ENCODE measurements at places on chromosomes 12 and 14.

- no peak for DNase-seq
Observed at GRCh38 chr14:63891148-63891975, 38.6 kb downstream of the SYNE2 start.

DNA sequence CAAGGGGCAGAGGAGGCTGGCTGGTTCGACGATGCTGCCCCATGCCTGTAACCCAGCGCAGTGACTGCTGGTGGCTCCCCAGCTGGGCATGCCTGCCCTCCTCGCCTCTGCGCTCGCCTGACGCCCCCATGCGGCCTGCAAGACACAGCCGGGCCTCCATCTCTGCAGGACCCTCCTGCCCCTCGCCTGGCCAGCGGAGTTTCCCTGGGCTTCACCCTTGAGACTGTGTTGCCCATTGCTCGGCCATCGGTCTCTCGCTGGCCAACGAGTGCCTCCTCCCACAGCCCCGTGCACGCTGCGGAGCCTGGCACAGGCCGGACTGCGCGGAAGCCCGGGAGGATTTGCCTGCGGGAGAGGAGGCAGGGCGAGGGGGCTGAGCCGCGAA is 17.6 kb downstream of the ASPG start:
- DNase-seq: no peak

DNA sequence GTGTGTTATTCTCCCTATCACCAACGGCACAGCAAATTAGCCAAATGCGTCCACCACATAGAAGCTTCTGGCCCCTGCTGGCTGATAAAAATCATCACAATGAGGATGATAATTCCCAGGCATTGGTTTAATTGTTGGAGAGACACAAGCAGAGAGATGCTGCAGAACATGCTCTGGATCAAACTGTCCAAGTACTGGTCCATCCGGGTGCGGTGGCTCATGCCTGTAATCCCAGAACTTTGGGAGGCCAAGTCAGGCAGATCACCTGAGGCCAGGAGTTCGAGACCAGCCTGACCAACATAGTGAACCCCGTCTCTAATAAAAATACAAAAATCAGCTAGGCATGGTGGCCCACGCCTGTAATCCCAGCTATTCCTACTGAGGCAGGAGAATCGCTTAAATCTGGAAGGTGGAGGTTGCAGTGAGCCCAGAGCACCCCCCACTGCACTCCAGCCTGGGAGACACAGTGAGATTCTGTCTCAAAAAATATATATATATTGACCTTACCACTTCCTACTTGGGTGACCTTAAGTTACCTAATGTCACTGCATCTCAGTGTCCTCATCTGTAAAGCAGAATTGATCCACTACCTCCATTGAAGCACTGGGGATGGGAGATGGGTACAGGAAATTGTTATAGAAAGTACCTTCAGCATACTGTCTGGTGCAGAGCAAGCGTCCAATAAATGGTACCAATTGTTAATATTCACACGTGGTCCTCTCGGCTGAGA is 83.7 kb upstream of the EGLN3 start:
- DNase-seq: no peak

GRCh38 chr12:117051380-117051779 is 47.8 kb downstream of the TESC start:
- no peak for DNase-seq

GRCh38 chr12:132638541-132639408 is 20.2 kb downstream of the P2RX2 start:
- DNase-seq: no peak

DNA sequence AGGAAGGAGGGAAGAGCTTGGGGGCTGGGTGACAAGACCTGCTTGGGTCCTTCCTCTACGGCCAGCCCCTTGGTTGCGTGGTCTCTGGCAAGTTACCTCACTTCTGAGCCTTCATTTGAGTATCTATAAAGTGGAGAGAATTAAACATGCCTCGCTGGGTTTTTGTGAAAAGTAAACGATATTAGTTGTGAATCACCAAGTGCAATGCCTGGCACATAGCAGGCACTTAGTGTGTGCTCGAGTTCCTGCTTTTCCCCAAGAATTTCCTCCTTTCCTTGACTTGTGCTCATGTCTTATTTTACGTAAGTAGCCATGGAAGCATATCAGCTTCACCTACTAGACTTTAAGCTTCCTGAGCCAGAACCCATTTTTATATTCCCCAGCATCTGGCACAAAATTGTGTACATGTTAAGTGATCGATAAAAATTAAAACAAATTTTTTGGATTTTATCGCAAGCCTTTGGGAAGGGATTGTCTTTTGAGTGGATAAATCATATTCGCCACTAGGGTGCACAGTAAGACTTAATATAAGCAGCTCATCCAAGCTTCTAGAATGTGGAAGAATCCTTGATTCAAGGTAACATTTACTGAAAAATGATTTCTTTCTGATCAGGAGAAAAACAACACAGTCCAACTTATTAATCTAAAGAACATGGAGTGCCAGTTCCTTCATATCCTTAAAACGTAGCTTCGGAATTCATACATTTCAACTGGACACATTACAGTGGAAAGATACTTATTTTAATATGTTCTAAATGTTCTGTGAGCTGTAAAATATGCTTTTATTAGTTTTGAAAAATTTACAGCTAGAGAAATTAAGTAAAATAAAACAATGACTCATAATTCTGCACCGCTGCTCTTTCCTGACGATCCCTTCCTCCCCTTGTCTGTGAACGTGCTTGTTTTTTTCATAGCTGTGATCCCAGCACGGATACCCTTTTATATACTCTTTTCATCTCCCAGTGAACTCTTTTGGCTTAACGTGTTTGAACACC is 62.0 kb downstream of the SLC25A47 start:
- DNase-seq: no peak
